ENCODE measurements at places on chromosomes 13 and 19. TPM values are rescaled to one million over a fixed set of nuclear protein-coding genes. Genes with fewer than 3 reads are reported as not detected.

DNA sequence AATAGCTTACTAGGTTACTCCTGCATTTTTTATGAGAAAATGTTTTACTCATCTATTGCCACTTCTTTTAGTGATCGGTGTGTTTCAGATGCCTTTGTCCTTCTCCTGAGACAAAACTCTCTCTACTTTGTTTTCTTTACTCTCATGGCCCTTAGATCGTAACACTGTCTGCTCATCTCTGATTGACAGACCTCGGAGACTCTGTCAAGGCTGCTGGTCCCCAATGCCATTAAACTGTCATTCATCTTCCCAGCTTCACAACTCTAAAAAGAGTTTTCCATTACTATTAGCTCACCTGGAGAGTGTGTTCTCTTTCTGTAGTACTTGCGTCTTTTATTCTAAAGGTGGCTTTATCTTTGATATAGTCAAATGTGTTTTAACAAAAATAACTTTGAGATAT, 765.2 kb downstream of the SLITRK1 start:
- no peak for DNase-seq

DNA sequence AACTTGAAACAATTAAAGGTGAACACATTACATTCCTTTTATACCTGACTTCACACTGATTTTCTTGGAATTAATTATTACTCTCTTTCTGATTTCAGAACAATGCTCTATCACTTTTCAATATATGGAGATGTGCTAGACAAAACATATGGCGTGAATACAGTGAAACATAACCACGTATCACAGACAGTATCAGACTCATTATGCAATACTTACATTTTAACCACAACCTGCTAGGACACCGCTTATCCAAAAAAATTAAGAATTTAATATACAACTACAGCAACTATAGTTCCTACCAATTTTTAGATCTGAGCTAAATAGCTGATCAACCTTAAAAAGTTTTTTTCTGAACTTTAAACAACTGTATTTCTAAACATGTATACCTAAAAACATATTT, 9.9 kb downstream of the HSPH1 start:
- no peak for DNase-seq

Gene R3HDM4
- 28.7 TPM for total RNA-seq

Gene ZNF560
- total RNA-seq: 0.49 TPM

Gene PCDH9
- 5.5 TPM for total RNA-seq

All from skin of body (tissue), 3 donors.